ENCODE measurements at places on chromosomes 12 and 14.

- no peak for DNase-seq
Observed at GRCh38 chr14:51087031-51087441, 7.9 kb downstream of the TRIM9 start.

DNA sequence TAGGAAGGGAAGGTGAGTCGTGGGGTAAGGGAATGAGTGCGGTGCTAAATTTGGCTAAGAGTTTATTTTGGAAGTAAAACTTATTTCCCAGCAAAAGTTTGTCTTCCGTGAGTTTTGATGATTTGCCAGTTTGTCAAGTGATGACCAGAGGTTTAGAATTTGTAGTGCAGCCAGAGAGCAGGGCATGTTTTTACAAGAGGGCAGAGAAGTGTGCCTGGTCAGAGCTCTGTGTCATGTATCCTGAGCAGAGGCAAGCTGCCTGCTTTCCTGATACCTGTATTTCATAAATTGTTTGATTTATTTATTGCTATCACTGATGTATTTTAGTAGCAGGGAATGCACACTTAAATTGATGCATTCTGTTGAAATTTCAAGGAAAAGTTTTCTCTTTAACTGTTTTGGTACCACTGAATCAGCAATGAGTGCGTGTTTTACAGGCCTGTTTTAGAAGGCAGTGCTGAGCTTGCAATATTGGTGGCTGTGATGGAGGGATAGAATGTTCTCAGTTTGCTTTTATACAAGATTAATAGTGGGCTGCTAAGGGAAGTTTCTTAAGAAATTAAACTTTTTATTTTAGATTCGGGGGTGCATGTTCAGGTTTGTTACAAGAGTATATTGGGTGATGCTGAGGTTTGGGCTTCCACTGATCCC, 19.7 kb upstream of the RD3L start:
- no peak for DNase-seq

DNA sequence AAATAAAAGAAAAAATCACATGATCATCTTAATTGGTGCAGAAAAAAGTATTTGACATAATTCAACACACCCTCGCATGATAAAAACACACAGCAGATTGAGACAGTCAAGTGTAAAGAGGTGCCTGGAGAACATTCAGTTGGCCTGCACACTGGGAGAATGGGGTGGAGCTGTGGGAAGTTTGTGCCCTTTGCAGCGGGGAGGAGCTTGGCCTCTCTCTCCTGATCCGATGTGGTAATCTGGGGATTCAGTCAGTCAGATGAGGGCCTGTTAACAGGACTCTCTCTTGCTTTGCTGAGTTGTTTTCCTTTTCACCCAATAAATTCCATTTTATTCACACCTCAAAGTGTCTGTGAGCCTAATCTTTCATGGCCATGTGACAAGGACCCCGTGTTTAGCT, 5.9 kb downstream of the SERPINA6 start:
- no peak for DNase-seq

DNA sequence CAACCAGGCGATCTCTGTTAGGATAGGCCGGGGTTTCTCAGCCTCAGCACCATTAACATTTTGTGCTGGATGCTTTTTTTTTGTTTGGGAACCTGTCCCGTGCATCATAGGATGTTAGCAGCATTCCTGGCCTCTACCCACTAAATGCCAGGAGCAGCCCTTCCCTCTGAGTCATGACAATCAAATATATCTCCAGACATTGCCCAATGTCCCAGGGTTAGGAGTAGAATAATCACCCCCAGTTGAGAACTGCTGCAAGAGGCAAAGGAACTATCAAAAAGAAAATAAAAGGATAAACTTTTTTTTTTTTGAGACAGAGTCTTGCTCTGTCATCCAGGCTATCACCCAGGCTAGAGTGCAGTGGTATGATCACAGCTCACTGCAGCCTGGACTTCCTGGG, 76.0 kb downstream of the ACACB start:
- DNase-seq, result no peak

DNA sequence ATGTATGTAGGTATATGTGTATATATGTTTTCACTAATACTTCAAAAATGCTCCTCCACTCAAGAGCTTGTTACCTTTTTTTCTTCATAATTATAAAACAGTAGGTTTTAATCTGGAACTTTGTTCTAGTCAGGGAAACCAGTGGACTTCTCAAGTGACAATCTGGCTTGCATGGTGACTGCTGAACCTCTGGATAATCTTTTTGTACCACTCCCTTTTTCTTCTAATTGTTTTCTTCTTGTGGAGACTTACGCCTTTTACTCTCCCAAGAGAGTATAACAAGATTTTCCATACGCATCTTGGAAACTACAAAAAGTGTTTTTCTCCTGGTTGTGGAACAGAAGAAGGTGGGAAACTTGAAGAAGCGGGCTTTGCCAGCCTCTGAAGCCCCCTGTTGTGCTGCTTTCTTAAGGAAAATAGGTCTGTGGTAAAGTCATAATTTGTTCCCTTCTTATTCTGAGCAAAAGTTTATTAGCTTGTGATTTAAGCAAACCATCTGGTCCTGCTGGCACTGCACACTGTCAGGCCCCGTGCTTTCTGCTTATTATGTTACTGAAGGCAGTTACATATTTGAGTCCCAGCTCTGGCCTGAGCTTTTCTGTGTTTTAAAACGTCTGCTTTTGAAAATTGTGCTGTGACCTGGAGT, 291.8 kb downstream of the ERC1 start:
- no peak for DNase-seq

DNA sequence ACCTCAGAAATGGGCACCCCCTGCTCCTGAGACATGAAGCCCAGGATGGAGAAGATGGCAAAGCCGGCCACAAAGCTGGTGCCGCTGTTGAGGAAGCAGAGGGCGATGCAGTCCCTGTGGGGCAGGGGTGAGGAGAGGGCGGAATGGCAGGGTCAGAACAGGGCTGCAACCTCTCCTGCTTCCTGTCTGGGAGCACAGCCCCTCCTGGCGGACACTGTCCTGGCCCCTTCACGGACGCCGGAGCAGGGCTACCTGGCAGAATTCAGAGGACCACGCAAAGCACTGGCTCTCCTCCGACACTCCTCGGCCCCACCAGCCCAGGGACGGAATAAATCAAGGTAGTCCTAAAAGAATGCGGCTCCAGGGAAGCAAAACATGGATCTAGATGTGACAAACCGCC, 12.4 kb upstream of the SLC6A12 start:
- DNase-seq, result no peak

DNA sequence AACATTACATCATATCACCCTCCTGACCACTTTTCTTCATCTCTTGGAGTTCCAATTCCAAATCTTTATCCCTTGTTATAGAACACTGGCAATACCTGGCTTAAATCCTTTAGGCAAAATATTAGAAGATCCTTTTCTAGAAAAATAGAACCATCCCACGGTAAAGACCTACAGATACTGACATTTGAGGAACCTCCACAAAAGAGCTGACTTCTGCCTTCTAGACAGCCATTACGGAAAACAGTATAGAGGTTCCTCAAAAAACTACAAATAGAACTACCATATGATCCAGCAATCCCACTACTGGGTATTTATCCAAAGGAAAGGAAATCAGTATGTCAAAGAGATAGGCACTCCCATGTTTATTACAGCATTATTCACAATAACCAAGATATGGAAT, 241.7 kb upstream of the AMIGO2 start:
- DNase-seq, result no peak

- DNase-seq, result no peak
Observed at GRCh38 chr14:61701946-61702345, 6.6 kb downstream of the HIF1A start.

GRCh38 chr12:113465808-113466453, 5.7 kb downstream of the LHX5 start:
- DNase-seq, result no peak

GRCh38 chr12:96497855-96498254, 8.5 kb downstream of the CFAP54 start:
- no peak for DNase-seq

DNA sequence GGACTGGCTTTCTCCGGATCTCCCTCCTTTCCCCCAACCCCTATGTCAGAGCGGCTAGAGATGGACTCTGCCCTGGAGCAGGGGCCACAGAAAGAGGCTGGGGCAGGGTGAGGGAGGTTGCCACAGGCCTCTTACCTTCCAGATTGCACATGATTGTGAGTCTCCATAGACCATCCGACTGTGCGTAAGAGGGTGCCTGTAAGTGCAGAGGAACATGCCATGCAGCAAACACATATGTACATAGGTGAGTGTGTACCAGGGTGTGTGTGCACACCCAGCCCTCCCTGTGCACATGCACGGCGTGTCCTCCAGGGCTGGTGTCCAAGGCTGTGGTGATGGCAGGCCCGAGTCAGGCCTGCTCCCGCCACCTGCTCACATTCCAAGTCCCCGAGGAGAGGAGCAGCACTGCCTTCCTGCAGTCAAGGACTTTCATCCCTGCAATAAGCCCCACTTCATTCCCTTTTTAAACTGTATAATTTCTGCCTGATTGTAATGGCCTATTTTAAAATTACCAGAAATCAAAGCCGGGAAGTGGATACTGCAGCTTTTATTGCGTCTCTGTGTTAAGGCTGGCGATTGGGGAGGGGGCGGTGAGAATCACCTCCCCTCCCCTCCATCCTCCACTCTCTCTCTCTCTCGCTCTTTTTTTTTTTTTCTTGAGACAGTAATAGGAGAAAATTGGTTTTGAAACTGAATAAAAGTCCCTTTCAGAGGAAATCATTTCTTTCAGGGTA, 28.5 kb downstream of the FAM222A start:
- DNase-seq, result no peak

- no peak for DNase-seq
Observed at GRCh38 chr12:96720363-96720705, 186.7 kb upstream of the NEDD1 start.

GRCh38 chr14:35571598-35571997, 37.6 kb downstream of the INSM2 start:
- no peak for DNase-seq

- DNase-seq, result no peak
Observed at GRCh38 chr12:121697093-121697698, 15.4 kb upstream of the TMEM120B start.

- no peak for DNase-seq
Observed at GRCh38 chr12:45232756-45233372, 17.0 kb downstream of the ANO6 start.

DNA sequence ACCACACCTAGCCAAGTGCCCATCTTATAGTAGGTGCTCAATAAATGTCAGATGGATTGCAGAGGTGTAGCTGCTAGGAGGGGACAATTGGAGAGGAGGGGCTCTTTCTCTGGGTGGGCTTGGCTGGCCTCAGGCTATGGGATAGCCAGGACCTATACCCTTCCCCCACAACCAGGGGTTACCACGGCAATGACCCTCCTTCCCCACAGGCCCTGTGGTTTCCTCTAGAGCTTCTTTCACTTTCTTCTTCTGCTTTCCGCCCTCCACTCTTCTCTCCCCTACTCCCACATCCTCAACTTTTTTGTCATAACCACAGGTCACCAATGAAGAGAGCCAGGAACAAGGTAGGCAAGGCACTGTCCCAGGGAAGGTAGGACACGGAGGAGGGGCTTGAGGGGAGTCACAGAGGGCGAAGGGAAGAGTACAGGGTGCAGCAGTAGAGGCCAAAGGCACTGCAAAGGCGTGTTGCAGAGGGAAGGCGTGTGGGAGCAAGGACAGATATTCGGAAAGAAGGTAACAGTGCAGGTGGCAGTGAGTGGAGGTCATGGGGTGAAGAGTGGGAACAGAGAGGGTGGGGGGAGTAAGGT, 1.9 kb upstream of the ITGB7 start:
- DNase-seq, result no peak
